ENCODE measurements at places on chromosomes 12 and 14. TPM values are rescaled to one million over a fixed set of nuclear protein-coding genes. Genes with fewer than 3 reads are reported as not detected.

GSC gene
- not detected for polyA plus RNA-seq

RNASE7 gene
- polyA plus RNA-seq: not detected

TPPP2 gene
- not detected for polyA plus RNA-seq

CD163 gene
- not detected for polyA plus RNA-seq

PIANP gene
- polyA plus RNA-seq: 0.12 TPM

TCHP gene
- polyA plus RNA-seq: 16.8 TPM

SELPLG gene
- polyA plus RNA-seq: 29.7 TPM

GRCh38 chr12:111467092-111467856, 61.6 kb downstream of the SH2B3 start:
- DNase-seq: no peak

DNA sequence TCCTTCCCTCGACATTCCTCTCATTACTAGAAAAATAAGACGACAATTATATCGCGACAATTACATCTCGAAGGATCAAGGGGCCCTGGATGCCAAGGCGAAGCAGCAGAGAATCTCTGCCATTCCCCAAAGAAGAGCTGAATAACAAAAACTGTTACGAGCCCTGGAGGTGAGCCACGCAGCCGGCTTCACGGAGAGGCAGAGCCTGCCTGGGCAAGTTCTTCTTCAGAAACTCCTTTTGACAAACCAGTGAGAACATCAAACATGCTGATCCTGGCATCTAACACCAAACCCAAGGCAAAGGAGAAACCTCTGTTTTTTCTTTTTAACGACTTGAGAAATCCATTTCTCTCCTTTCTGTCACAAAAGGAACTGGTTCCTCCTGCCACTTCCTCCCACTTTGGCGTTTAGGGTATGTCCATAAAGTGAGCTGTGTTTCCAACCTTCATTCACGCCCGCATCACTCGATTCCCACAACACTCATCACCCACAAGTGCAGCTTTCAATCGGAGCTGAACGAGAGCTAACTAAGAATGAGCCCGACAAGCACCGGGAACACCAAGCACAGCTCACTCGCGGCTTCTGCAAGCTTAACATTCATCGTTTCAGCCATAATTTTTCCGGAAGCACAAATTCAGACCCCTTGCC, 21.5 kb downstream of the CCDC88C start:
- no peak for DNase-seq

DNA sequence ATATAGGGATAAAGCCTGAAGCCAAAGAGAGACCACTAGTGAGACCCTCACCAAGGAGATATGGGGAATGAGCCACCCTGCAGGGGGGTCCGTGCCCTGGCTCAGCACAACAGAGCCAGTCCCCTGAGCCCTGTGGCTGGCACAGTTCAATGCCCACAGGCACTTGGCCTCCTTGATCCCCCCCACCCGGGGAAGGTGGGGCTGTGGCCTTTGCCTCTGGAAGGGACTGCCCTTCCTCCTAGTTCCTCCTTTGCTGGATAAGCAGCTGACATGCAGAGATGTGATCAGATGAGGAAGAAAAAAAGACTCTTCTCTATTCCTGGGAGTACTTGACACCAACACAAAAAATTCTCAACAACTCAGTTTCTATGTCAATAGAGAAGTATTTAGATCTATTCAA, 19.9 kb downstream of the TTC7B start:
- no peak for DNase-seq

GRCh38 chr12:107891967-107892366, 117.5 kb downstream of the ASCL4 start:
- DNase-seq: no peak

GRCh38 chr12:115934046-115934445, 343.4 kb downstream of the MED13L start:
- DNase-seq: no peak

DNA sequence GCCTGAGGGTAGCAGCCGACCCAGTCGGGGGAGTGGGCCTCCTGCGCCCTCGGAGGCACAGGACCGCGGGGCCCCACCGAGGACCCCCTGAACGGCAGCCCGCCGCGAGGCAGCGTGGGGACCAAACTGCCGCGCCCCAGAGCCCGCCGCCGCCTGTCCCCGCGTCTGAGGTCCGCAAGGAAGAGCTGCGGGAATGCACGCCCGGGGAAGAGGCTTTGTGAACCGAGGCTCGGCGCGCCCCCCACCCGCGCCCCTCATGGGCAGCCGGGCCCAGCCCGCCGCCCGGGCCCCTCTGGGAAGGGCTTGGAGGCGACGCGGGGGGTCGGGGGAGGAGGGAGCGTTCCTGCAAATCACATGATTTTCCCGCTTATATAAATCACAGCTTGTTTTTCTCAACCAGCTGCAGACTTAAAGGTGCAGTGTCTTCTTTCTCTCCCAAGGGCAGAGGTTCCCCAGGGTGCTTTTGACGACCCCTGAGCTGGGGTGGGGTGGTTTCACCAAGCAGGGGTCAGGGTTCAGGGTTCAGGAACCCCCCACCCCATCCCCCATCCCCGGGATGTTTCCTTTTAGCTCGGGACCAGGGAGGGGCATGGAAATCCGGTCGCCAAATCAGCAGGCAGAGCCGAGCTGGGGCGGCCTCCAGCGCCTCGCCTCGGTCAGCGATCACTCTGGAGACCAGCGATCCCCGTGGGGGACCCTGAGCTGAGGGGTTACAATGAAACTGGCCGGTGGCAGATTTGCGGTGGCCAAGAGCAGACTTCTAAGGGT, 44.7 kb upstream of the ATP23 start:
- no peak for DNase-seq

- no peak for DNase-seq
Measured at GRCh38 chr12:24919346-24920001, 29.4 kb downstream of the BCAT1 start.

DNA sequence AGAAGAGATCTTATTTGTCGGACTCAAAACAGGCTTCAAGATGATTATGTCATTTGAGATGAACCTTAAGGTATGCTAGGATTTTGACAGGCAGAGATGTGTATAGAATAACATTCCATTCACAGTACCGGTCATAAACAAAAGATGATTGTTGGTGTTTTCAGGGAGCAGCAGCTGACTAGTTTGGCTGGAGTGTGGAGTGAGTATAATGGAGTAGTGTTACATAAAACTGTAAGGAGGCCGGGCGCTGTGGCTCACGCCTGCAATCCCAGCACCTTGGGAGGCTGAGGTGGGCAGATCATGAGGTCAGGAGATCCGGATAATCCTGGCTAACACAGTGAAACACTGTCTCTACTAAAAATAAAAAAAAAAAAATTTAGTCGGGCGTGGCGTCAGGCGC, 23.9 kb downstream of the SERPINA10 start:
- no peak for DNase-seq

- no peak for DNase-seq
Measured at GRCh38 chr14:68376067-68376779, 416.6 kb downstream of the ZFP36L1 start.
